ENCODE measurements at places on chromosomes 7 and 10.

DNA sequence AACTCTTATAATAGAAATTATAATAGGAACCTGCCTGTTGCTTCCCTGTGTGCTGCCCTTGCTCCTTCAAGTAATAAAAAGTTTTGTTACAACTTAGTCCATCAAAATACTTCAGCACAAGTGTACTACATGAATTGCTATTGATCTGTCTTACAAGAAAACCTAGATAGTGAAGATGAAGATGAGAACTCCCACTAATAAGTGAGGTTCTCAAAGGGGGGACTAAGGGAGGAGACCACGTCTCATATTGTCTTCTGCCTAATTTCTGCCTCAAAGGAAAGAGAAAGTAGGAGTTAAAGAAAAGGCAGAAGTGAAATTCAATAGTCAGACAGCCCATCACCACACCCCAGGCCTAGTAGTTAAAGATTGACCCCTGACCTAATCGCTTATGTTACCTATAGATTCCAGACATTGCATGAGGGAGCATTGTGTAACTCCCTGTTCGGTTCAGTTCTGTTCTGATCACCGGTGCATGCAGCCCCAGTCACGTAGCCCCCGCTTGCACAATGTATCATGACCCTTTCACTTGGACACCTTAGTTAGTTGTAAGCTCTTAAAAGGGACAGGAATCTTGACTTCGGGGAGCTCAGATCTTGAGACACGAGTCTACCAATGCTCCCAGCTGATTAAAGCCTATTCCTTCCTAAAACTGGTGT, 18.2 kb upstream of the CHST3 start:
- no peak for DNase-seq

DNA sequence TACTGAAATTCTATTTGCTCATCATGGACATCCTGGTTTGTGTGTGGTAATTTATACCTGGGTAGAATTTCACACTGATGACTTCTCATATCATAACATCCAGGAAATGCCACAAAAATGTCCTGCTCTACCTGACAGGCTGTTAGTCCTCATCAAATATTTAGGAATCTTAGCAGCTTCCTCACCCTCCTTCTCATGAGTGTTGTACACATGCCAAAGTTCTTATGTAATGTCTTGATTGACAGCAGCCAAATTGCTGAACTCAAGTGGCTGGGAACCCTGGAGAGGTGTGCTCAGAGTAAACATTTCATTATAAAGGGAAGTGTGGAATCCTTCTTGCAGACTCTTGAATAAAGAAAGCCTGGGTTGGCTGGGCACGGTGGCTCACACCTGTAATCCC, 8.9 kb downstream of the EEPD1 start:
- DNase-seq: no peak

GRCh38 chr7:25786936-25787335, 365.1 kb upstream of the NFE2L3 start:
- DNase-seq: no peak

GRCh38 chr10:63331586-63331985, 134.2 kb downstream of the JMJD1C start:
- DNase-seq: no peak

DNA sequence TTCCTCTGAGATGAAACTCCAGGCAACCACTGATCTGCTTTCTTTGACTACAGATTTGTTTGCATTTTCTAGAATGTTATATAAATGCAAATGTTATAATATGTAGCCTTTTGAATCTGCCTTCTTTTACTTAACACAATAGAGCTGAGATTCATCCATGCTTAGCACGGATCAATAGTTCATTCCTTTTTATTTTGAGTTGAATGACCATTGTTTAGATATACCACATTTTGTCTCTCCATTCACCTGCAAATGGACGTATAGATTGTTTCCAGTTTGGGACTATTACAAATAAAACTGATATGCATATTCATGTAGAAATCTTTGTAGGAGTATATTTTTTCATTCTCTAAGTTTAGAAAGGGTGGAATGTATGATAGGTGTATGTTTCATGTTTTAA, 57.7 kb downstream of the VPS41 start:
- DNase-seq: no peak

DNA sequence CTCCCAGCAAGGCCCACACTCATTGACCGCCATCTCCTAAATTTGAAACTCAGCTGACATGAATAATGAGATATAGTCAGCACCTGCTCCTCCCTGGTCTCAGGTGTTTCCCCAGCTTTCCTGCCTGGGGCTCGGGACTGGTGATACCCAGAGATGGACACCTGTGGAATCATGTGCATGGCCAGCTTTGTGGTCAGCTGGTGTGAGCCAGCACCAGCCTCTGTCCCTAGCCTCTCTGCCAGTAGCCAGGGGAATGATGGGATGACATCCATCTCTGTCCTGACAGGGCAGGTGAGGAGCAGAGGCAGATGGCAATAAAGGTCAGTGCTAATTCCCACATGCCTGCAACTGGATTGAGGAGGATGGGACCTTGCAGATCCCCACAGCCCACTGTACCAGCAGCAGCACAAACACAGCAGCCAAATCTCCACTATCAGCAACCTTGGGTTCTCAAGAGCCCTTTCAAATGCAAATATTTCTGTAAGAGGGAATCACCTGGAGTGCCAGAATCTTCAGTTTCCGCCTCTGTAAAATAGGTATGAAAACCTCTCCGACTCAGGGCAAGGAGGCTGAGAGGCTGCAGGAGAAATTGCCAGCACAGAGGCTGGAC, 329.2 kb upstream of the ZMIZ1 start:
- no peak for DNase-seq

GRCh38 chr7:1829111-1829510, 159.0 kb downstream of the ELFN1 start:
- DNase-seq: no peak

- no peak for DNase-seq
Measured at GRCh38 chr7:63024446-63024845, 974.2 kb upstream of the ZNF722 start.

DNA sequence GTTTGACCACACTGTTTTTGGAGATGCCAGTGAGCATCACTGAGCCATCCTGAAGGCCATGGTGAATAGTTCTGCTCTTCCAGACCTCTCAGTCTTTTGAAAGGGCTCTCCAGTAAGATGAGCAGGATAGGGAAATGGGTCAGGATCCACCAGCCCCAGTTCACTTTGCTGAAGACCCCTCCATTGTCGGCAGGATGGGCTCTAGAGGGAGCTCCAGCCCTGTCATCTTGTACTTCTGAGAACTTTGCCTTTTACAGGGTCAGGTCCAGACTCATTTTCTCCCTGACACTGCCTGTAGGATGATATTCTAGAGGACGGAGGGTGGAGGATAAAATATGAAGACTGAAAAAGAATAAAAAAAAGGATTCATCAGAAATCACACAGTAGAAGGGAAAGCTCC, 13.1 kb downstream of the LHFPL3 start:
- peak; percentile 14 for DNase-seq

- no peak for DNase-seq
Measured at GRCh38 chr7:26291699-26292538, at the start of gene SNX10. Gene SNX10, plus strand, starts transcription at chr7:26291862. Its CDS starts 54,581 bp downstream, at chr7:26346443.

- no peak for DNase-seq
Measured at GRCh38 chr7:95340491-95340890, 16.2 kb upstream of the PON1 start.

- no peak for DNase-seq
Measured at GRCh38 chr10:74892839-74893238, 66.4 kb downstream of the KAT6B start.

- no peak for DNase-seq
Measured at GRCh38 chr10:27899058-27899457, 99.8 kb downstream of the ODAD2 start.

DNA sequence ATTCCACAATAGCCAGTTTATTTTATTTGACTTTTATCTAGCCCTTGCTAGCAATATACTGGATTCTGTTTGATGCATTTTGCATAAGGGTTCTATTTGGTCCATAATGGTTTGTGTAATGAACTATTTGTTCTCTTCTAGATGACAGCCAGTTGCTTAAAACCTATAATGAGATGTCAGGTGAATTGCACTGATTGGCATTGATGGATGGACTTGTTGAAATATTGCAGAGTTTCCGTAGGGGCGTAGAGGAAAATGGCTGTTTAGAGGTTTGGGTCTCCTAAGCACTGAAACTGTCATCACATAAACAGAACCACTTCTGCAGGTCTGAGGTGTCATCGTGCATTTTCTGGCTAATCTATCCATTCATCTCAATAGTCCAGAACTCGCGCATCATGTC, 124.9 kb upstream of the HDAC9 start:
- no peak for DNase-seq

- no peak for DNase-seq
Measured at GRCh38 chr10:86971232-86971991, 3.1 kb downstream of the ADIRF start.

DNA sequence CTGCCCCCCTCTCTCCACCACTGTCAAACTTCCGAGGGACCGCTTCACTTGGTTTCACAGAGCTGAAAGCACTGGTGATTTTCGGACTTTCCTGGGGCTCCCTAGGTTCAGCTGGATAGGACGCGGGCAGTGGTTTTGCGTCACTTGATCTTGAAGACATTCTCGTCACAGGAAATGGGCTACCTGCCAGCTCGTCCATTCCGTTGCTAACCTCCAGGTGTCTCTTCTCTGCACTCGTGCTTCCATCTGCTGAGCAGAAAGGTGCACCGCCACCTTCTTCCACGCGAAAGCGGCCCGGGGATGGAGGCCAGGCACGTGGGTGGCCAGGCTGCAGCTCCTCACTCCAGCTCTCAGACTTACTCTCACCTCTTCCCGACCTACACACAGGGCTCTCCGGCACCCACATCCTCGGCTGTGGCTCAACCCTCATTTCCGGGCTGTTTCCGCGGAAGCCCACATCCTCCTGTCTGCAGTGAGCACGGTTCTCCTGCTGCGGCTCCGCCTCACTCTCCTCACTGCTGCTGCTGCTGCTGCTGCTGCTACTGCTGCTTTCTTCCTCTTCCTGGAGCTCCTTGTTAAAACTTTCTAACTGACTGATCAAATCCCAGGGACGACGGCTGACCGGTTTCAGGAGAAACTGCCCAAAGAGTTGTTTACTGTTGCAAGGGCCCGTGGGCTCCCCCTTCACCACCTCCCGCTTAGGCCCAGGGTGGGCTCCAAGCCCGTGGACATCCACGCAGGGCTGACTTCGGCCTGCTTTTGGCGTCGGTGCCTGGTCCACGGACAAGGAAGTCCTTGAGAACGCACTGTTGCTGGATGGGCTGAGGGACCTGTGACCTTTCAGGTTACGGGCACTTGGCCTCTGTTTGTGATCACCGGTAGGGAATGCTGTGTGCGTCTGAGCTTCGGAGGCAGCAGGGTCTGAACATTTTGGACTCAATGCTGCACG, 32.1 kb downstream of the JCAD start:
- DNase-seq: no peak

GRCh38 chr7:131094685-131095084, 233.0 kb upstream of the MKLN1 start:
- DNase-seq: no peak

GRCh38 chr7:95102662-95103061, 195.3 kb downstream of the PPP1R9A start:
- DNase-seq: no peak

DNA sequence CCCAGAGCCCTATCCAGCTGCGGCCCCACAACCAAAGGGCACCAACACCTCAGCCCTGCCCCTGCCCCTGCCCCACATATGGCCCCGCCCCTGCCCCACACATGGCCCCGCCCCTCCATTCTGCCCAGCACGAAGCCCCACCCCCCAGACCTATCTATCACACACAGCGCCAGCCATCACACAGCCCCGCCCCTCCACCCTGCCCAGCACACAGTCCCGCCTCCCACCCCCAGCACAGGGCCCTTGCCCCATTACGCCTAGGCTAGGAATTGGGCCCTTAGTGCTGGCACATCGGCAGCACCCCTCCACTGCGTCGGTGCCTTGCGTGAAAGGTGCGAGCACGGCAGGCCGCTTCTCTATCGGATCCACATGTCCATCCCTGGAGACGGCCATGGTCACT, 126.8 kb downstream of the MAD1L1 start:
- peak; percentile 56 for DNase-seq

- DNase-seq: no peak
Measured at GRCh38 chr10:3887885-3888476, 103.0 kb upstream of the KLF6 start.

DNA sequence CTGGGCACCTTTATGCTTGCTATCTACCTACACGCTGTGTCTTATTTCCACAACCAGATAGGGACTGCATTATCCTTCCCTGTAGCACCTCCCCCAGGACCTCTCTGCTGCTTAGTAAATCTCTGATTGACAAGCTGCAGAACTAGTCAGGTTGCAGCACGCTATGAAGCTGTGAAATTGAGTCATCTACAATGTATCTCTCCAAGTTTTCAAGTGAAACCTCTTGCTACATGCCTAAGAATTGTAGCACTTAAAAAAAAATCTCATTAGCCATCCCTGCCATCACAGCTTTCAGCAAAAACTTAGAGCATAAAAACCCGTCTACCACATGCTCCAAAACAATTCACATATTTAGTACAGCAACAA, 69.7 kb upstream of the FGFR2 start:
- no peak for DNase-seq
